ENCODE measurements at places on chromosomes 11 and 22.

- peak; percentile 43 for DNase-seq
Observed at GRCh38 chr22:49962012-49962750, 1.6 kb downstream of the PIM3 start.

GRCh38 chr11:92070026-92070889, 154.4 kb upstream of the FAT3 start:
- DNase-seq, result no peak

- no peak for DNase-seq
Observed at GRCh38 chr11:112024178-112024772, 933 bp upstream of the DLAT start.

DNA sequence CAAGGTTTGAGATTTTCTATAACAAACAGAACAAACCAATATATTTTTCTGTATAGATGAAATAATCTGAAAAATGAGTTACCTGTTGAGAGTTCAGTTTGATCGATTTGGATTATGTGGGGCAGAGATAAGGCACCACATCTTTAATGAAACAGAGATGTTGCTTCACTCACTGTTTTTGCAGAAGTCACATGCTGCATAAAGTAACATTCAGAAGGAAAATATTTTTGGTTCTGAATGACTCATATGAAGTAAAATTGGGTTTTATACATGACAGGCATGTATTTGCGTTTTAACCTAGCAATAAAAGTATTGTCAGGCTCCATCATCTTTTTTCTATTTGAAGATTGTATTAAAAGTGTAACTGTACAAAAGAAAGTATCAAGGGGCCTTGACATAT, 77.8 kb downstream of the BBOX1 start:
- no peak for DNase-seq

- no peak for DNase-seq
Observed at GRCh38 chr11:10022764-10023163, 271.3 kb downstream of the SBF2 start.

GRCh38 chr11:3111466-3111865, 53.6 kb downstream of the OSBPL5 start:
- no peak for DNase-seq

- DNase-seq, result no peak
Observed at GRCh38 chr11:86735451-86736290, 63.3 kb upstream of the ME3 start.

- no peak for DNase-seq
Observed at GRCh38 chr22:44582016-44582415, 84.0 kb upstream of the RTL6 start.

DNA sequence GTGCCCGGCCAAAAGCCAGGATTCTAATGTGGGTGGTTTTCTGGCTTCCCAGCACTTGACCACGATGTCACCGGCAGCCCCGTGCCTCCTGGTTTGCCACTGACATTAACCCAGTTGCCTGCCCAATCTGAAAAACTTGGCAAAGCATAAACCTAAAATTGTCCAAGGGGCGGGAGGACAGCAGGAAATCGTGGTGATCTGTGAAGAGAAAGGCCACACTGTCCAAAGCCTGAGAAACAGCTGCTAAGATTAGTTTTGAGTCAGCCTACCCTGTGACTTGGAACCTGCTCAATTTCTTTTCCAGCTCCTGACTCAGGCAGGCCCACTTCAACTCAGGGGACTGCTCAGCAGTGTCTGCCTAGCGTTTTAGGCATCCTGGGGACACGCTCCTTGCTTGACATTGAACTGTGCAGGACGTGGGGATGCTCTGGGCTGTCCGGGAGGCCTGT, 8.2 kb upstream of the F2 start:
- DNase-seq, result no peak

DNA sequence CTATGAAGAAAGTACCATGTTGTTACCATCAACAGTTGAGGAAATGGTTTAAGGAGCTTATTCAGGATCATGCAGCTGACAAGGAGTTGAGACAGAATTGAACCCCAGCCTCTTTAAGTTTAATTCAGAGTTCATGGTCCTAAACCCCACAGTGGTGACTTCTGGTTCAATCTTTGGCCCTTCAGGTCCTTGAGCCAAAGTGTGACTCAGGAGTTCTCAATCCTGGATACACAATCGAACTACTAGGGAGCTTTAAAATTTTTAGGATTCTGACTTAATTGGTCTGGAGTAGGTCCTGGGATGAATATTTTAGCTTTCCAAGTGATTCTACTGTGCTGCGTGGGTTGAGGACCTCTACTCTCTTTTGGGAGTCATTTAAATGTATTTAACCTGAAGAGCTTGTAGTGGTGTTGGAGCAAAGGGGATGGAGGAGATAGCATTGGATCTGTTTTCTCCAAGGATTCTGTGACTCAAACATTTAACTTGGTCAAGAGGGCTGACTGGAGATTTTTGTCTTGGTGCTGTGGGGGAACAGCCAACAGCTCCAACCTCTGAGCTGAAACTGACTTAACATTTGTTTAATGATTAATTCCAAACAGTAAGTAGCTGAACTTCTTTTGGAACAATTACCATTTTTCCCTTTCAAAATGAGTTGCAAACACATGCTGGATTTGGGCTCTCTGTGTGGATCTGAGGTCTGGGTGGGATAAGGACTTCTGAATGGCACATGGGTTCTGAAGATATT, 80.1 kb downstream of the INSC start:
- no peak for DNase-seq
